ENCODE measurements at places on chromosomes 7 and 10. TPM values are rescaled to one million over a fixed set of nuclear protein-coding genes. Genes with fewer than 3 reads are reported as not detected.

The TRPV5 gene
- 0.04 TPM for total RNA-seq

The GRID1 gene
- total RNA-seq = 2.7 TPM

The SPDYE2 gene
- 0.04 TPM for total RNA-seq

The BTBD16 gene
- 0.27 TPM for total RNA-seq

The ANKRD61 gene
- total RNA-seq = 0.22 TPM

The MBL2 gene
- total RNA-seq = not detected

The LRRTM3 gene
- total RNA-seq = 2.6 TPM

The ZNF503 gene
- 3.6 TPM for total RNA-seq

The MKI67 gene
- total RNA-seq = 14.4 TPM

The SHOC2 gene
- 32.0 TPM for total RNA-seq

The CYP2C19 gene
- total RNA-seq = not detected

The WIPF3 gene
- 6.1 TPM for total RNA-seq

The LRRC18 gene
- 0.18 TPM for total RNA-seq

The GRM8 gene
- total RNA-seq = 0.22 TPM

The SNCG gene
- 7.4 TPM for total RNA-seq

The AOC1 gene
- 0.04 TPM for total RNA-seq

The SEMA3C gene
- total RNA-seq = 270 TPM

The PTPN12 gene
- 34.9 TPM for total RNA-seq

The SPDYE5 gene
- total RNA-seq = 0.04 TPM

The OIT3 gene
- total RNA-seq = 7.9 TPM
